ENCODE measurements at places on chromosomes 11 and 22.

DNA sequence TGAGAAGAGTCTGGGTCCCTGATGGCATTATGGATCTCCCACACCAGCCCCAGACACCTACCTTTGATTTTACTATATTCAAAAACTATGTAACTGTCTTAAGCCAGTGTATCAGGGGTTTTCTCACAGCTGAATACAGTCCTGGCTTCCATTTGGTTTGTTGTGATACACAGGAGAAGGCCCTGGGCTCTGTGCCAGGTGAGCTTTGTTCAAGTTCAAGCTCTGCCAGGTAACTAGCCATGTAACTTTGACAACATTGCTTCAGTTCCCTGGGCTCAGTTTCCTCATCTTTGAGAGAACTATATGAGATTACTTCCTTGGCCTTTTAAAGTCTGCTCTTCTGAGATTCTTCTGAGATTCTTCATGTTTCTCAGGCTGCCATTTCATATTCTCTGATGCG is 327.5 kb upstream of the TENM4 start:
- DNase-seq = no peak

DNA sequence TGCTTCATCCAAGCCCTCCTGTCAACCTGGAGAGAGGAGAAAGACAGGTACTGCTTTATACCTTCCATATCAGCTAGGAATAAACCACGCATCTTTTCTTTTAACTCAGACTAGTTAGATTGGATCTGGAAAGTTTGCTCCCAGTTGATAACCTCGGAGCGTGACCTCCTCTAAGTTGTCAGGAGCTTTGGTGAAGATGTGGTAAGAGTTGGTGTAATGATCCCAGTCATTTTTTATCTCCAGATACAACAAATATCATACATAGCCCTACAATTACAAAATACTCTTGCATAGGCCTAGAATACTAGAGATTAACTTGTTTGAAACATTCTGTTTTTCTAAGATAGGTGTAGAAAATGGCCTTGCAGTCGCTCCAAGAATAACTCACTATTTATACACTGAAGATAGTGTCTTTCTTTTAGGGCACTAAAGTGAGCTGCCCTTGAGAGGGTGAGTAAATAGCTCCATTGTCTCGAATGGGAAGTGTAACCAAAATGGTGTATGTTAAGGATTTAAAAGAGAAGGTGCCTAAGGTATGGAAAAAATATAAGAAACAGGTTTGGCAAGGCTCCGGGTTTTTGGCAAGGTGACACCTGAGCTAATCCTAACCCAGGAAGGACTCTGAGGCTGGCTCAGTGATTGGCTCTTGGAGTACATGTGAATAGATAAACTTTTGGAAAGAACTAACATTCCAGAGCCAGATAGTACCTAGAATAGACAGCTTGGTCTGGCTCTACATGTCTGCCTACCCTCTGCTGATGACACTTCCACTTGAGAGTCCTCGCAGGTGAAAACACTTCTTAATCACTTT is 59.4 kb downstream of the GLYATL1 start:
- no peak for DNase-seq

- DNase-seq = no peak
These were observed 90.5 kb downstream of the PIWIL4 start for GRCh38 chr11:94657629-94658028.

GRCh38 chr11:19393941-19394340 is 153.2 kb upstream of the E2F8 start:
- DNase-seq = no peak

DNA sequence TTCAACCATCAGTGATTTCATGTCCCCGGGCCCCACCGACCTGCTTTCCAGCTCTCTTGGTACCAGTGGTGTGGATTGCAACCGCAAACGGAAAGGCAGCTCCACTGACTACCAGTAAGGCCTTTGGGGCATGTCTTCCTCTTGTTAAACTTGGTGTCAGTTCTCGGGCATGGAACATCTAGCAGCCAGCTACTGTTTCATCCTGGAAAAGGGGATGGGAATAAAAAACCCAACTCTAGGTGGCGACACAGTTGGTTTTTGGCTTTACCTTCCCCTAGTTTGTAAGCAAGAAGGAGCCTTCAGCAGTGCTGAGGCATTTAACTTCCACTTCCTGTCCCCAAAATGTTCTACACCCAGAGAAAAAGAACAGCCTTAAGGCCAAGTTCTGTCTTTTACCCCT is 76.7 kb downstream of the BMAL1 start:
- no peak for DNase-seq

GRCh38 chr11:27013781-27014361 is 20.0 kb downstream of the FIBIN start:
- DNase-seq = no peak

GRCh38 chr22:40002935-40003715 is 8.4 kb downstream of the FAM83F start:
- DNase-seq = no peak

DNA sequence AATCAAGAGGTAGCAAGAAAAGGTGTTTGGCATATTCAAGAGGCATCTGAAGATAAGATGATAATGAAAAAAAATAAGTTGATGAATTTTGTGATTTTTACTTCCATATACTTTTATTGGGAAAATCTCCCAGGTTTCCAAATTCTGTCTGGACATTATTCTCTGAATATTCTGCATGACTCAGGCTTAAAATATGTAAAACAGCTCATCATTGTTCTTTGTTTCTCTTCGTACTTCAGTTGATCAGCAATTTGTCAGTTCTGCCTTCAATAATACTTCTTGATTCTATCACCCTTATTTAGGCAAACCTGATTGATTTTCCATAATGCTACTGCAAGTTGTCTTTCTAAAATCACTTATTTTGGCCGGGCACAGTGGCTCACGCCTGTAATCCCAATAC is 30.2 kb downstream of the GTF2H1 start:
- DNase-seq = no peak

- no peak for DNase-seq
These were observed 56.2 kb downstream of the MICAL3 start for GRCh38 chr22:17968126-17968525.

DNA sequence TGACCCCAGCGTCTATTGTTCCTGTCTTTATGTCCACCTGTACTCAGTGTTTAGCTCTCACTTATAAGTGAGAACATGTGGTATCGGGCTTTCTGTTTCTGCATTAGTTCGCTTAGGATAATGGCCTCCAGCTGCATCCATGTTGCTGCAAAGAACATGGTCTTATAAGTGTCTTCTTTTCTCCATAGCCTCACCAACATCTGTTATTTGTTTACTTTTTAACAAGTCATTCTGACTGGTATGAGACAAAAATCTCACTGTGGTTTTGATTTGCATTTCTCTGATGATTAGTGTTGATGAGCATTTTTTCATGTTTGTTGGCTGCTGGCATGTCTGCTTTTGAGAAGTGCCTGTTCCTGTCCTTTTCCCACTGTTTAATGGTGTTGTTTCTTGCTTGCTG is 21.7 kb upstream of the SLN start:
- DNase-seq = no peak

DNA sequence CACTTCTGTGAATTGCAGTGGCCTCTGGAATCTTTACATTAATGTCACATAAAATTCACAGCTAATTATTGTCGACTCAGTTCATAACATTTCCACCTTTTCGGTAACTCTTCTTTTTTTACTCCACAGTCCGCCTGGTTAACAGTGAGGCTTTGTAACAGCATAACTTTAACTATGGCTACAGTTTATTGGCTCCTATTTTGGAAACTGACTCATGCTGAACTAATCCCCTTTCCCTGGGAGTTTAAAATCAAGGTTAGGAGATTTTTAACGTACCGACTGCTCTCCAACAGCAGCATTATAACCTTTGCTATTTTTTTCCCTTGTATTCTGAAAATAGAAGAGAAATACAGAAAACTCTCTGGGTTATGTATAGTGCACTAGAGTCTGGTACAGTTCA is 3.2 kb upstream of the POGLUT3 start:
- no peak for DNase-seq

DNA sequence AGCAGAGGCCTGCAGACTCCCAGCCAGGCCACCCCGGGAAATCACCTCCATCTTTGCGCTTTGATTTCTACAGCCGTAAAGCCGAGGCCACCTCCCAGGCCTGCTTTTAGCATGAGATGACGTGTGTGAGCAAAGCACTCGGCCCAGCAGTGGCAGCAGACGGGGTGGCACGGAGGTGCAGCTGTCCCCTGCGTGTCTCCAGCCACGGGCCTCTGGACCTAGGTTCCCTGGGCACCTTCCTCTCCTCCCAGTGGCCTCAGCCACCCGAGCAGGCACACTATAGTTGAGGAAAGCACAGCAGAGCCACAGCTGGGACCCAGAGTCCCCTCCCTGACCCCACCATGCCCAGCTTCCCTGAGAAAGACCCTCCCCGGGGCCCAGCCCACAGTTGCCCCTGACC is 15.9 kb downstream of the GNAZ start:
- DNase-seq = no peak

- DNase-seq = no peak
These were observed 929.0 kb downstream of the BRD1 start for GRCh38 chr22:48898524-48899250.

DNA sequence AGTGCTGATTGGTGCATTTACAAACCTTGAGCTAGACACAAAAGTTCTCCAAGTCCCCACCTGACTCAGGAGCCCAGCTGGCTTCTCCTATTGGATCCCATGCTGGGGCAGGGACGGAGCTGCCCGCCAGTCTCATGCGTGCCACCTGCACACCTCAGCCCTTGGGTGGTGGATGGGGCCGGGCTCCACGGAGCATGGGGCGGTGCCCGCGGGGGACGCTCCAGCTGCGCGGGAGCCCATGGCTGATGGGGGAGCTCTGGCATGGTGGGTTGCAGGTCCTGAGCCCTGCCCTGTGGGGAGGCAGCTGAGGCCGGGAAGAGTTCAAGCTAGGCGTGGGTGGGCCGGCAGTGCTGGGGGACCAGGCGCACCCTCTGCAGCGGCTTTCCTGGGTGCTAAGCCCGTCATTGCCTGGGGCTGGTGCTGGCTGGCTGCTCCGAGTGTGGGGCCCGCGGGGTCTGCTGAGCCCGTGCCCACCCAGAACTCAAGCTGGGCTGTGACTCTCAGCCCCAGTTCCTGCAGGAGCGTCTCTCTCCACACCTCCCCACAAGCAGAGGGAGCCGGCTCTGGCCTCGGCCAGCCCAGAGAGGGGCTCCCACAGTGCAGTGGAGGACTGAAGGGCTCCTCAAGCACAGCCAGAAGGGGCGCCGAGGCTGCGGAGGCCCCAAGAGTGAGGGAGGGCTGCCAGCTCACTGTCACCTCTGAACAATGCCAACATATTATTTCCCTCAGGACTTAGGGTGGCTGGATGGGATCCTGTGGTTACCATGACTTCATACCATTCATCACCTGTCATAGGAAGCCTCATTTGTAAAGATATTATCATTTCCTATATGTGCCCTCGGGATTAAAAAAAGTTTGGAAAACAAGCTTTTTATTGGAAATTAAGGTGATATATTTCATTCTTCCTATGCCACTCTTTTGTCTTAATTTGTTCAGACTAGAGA is 688.7 kb downstream of the ETS1 start:
- DNase-seq = no peak

- DNase-seq = no peak
These were observed 5.7 kb downstream of the OAF start for GRCh38 chr11:120216426-120217102.

- DNase-seq = no peak
These were observed 83.6 kb upstream of the TBCEL start for GRCh38 chr11:120940160-120940848.

Data from MV-4-11 (cell line).